Effector CD4-positive, alpha-beta T cell (primary cell): ENCODE measurements at places on chromosomes 7 and 10.

DNA sequence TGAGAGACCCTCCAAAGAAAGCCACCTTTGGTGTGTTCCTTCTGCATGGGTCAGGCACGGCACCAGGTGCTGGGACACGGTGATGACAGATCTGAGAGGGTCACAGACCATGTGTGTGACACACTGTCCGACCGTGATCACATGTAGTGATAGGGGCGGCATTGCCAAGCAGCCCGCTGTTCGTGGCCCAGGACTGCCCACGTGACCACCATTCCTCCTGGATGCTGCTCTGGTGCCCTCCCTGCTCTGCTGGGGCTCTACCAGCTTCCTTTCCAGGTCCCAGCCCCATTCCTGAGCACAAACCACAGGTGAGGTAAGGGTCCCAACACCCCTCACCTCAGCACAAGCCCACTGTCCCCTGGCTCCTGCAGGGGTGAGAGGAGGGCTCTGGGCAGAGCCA, 10.1 kb upstream of the SLC18A3 start:
- no peak for DNase-seq

DNA sequence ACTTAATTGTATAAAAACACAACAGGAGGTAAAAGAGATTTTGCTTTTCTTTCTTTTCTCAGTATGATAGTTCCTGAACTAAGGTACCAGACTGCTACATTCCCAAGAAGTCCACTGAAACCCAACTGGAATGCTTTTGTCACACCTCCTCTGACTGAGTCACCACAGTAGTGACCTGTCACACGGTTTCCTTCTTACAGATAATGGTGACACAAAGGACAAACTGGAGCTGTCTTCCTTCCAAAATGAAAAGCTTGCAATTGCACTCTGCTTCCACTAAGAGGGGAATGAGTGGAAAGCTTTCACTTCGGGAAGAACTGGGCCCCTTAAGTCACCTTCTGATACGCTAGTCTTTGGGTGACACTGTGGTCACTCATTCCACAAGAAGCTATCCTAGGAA, 122.2 kb downstream of the KMT2E start:
- no peak for DNase-seq

- DNase-seq = no peak
These were observed 226.0 kb downstream of the C7orf25 start for GRCh38 chr7:42685911-42686310.

- DNase-seq = no peak
These were observed 43.8 kb upstream of the DMBT1 start for GRCh38 chr10:122516734-122517133.

- DNase-seq = no peak
These were observed 315.8 kb upstream of the ZNF32 start for GRCh38 chr10:43964486-43964885.

DNA sequence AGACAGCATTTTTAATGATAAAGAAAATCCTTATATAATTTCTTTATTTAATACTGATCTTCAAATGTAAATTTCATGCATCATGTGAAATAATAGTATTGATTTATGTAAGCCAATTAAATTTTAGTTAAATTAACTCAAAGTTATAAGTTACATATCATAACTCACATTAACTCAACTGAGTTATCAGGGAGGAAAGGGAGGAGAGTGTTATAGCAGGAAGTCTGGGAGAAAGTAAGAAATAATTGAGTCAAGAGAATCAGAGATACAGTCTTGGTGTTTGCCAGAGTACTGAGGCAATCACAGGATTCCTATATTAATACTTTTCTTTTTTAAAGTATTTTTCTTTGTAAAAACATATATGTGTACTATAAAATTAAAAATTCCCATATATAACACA, 4.0 kb downstream of the BICC1 start:
- DNase-seq = no peak

DNA sequence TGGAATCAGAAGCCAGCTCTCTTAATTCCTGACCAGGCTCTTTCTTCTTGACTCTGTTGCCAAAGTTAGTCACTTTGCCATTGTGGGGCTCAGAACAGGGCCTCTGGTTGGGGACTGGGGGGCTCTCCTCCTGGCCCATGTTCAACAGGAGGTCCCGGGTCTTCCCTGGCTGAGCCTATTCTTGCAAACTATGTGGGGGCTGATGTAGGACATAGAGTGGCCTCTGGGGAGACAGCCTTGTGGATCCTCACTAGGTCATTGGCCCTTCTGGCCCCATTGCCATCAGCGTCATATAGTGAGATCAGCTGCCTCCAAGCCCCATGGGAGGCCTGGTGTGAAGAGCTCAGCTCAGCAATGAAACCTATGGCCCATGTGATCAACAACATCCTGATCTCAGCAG, 77.6 kb upstream of the LEP start:
- no peak for DNase-seq

GRCh38 chr7:158424011-158424410, 163.6 kb downstream of the PTPRN2 start:
- DNase-seq = no peak

- DNase-seq = no peak
These were observed 33.7 kb upstream of the DMBT1 start for GRCh38 chr10:122526892-122527291.

- no peak for DNase-seq
These were observed 507 bp downstream of the SAR1A start for GRCh38 chr10:70169649-70170364.

DNA sequence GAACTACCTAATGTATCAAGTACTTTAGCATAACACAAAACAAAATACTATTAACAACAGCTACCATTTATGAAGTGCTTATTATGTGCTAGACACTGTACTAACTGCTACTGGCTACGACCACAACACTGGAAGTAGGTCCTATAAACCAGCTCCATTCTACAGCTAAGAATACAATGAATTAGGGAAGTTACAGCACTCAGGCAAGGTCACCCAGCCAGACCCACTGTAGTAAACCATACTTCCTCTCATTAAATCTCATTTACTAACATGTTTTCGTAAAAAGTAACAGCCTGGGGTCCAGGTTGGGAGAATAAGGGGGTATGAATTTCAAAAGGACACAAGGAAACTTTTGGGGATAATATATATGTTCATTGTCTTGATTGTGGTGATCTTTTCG, 25.4 kb downstream of the NAPEPLD start:
- no peak for DNase-seq

GRCh38 chr10:125444790-125445189, 238.2 kb downstream of the TEX36 start:
- no peak for DNase-seq

DNA sequence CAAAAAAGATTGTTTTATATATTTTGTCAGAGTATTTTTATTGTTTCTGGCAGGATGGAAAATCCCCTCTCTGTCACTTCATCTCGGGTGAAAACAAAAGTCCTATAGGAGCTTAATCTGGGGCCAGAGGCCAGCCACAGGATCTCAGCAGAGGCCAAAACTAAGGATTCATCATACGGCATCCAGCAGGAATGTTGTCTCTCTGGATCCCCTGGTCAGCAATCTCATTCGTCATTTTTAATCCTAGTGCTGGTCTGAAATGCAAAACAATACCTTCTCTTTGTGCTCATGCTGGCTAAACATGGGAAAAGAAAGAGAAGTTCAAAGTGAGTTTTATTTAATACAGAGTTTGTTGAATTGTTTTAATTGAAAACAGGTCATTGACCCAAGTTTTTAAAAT, 482.5 kb upstream of the AUTS2 start:
- DNase-seq = no peak

DNA sequence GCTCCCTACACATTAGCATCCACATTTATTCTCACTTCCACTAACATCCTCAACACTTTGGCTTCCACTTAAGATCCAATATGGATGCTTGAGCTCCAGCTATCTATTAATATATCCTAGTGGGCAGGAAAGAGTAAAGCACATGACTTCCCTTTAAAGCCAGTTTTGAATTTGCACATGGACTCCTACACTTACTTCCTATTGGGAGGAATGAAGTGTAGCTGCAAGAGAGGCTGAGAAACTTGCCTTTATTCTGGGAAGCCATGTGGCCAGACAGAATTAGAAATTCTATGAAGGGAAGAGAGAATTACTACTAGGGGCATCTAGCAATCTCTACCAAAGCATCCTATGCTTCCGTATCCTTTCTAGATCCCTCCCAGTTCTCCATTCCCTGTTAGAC, 3.0 kb upstream of the TSPAN14 start:
- no peak for DNase-seq

DNA sequence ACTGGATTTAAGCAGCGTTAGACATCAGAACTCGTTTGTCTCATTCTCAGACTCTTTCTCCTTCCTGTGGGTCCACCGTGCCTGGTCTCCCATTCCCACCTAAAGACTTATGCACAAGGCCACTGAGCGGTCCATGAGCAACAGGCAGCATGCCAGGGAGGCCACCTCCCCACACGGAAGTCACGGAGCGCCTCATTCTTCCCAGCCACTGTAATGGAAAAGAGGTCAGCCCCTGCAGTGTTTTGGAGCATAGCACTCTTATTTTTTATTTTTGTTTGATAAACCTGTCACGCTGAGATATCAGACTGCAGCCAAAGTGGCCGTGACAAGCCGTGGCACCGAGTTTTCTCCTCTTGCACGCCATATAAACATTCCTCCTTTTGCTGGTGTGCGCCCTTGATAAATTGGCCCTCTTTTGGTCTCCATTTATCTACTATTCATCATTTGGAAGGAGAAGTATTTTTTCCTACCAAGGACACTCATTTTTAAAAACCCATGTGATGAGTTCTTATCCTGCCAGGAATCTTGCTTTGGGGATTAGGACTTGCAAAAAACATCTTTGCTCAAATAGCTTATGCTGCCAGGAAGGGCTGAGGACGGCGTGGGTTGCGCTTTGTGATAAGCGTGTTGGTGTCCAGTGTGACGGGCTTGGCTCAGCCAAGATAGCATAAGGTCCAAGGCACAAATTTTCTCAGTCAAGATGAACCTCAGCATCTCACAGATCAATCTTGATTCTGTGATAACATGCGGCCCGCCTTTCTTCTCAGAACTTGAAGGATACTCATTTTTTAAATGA, 206.0 kb downstream of the CCDC3 start:
- DNase-seq = no peak

GRCh38 chr7:32618987-32619386, 123.7 kb downstream of the AVL9 start:
- no peak for DNase-seq

DNA sequence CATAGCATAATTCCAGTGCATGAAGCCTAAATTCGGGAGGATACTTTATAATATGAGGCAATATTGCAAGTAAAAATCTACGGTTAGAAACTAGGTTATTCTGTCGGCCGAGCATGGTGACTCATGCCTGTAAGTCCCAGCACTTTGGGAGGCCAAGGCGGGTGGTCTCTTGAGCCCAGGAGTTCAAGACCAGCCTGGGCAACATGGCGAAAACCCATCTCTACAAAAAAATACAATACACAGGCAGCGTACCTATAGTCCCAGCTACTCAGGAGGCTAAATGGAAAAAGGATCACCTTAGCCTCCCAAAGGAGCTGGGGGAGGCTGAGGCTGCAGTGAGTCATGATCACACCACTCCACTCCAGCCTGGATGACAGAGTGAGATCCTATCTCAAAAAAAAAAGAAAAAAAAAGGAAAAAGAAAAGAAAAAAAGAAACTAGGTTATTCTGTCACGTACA, 14.2 kb downstream of the SKAP2 start:
- DNase-seq = no peak

- DNase-seq = no peak
These were observed 1.3 kb upstream of the ATXN7L1 start for GRCh38 chr7:105877736-105878135.

- DNase-seq = no peak
These were observed 128.4 kb upstream of the NPVF start for GRCh38 chr7:25356534-25357151.

GRCh38 chr10:99519690-99520039, 13.1 kb upstream of the NKX2-3 start:
- DNase-seq = no peak

- DNase-seq = no peak
These were observed 89.7 kb upstream of the IKZF1 start for GRCh38 chr7:50214771-50215170.

DNA sequence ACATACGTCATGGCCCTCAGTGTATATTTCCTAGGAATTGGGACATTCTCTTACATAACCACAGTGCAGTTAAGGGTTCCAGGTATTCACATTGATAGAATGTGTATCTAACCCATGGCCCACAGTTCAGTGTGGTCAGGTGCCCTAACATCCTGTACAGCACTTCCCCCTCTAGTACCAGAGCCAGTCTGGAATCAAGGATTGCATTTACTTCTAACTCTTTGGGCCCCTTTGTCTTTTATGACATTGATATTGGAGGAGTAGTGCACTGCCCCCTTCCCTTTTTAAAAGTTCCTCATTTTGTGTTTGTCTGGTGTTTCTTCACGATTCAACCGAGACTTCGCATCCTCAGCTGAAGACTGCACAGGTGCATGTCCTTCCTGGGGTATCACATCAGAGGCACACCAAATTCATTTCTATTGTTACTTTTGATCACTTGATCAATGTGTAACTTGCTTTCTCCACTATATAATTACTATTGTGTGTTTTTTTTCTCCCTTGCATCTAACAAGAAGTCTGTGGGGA, 22.4 kb upstream of the NPFFR1 start:
- no peak for DNase-seq

- no peak for DNase-seq
These were observed 3.1 kb downstream of the RASGEF1A start for GRCh38 chr10:43263551-43264343.

DNA sequence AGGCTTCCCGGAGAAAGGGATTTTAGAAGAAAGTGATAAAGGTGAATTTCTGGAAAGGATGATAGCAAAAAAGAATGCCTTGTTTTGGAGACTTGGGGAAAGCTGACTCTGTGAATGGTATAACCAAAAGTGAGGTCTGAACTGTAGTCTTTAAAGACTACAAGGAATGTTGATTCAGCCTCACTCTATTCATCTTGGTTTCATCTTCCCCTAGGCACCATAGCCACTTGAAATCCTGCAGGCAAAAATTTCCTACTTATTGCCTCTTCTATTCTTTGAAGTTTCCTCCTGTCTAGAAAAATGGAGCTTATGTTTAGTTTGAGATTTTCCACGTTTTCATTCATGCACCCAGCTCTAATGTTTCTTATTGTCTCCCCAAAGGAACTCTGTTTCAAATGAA, 518.0 kb downstream of the AUTS2 start:
- DNase-seq = no peak

GRCh38 chr7:99679032-99679399, 780 bp downstream of the CYP3A5 start:
- DNase-seq = no peak

DNA sequence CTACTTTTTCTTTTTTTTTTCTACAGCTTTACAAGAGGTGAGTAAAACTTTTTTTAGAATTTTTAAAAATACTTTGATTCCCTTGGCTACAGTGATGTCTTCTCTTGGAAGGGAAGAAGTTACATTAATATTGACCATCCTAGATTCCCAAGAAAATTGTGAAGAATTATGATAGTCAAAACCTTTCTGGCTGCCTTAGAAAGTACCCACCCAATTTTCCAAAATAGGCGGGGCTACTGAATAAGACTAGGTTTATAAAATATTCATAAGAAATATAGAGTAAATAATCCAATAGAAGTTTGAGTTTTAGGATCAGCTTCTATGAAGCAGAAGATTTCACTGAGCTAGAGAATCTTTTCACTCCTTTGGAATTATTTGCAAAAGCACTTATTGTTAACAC, 3.0 kb downstream of the COL1A2 start:
- DNase-seq = no peak
